Mammary epithelial cell (primary cell): ENCODE measurements at places on chromosomes 3 and 15. TPM values are rescaled to one million over a fixed set of nuclear protein-coding genes. Genes with fewer than 3 reads are reported as not detected.

The GOLGA8S gene
- not detected for total RNA-seq

The C3orf52 gene
- 16.8 TPM for total RNA-seq

The CFAP92 gene
- 0.83 TPM for total RNA-seq

The GUCA1C gene
- not detected for total RNA-seq

The LSAMP gene
- not detected in 2 replicates for total RNA-seq

The HRG gene
- total RNA-seq = 0.52 TPM in 1 of 2 replicates, not detected in the other

The CLRN1 gene
- total RNA-seq = not detected in 2 replicates

The CISH gene
- total RNA-seq = 1.8 TPM

The CCDC54 gene
- not detected for total RNA-seq

The UCN2 gene
- 6.8 TPM for total RNA-seq

The KLHL40 gene
- not detected for total RNA-seq

The SEMA6D gene
- total RNA-seq = 0.35 and 0.43 TPM in 2 replicates

The MITF gene
- total RNA-seq = 8.3 and 10.9 TPM in 2 replicates

DNA sequence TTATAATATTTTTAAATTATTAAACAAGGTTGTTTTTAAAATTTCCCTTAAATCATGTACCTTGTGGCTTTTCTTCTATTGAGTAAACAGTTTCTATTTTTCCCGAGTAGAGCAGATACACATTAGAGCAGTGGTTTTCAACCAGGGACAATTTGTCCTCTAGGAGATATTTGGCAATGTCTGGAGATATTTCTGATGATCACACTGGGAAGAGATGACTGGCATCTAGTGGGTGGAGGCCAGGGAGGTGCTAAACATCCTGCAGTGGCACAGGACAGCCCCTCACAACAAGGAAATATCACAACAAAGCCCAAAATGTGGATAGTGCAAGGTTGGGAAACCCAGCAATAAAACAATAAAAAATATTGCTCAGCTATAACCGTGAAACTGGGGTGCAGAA, 113.0 kb upstream of the PTPRG start:
- DNase-seq = no peak

DNA sequence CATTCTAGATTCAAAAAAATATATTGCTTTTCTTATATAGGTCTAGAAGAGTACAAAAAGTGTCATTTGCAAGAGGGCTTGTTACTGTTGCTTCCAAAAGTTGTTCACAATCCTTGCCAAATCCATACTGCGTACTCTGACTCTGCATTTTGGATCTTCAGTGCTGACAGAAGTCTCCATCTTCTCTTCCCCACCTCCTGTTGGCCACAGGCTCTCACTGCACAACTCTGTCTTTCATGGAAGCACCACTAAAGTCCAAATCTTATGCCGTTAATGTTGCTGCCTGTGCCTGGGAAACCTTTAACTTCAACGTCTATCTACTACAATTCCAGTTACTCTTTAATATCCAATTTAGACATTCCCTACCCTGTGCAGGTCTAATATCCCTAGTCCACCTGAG, 419.9 kb downstream of the NR2F2 start:
- DNase-seq = no peak

- DNase-seq = no peak
These were observed 475.3 kb downstream of the FHIT start for GRCh38 chr3:60775985-60776384.

GRCh38 chr3:18634461-18634860, 209.3 kb upstream of the SATB1 start:
- DNase-seq = no peak

DNA sequence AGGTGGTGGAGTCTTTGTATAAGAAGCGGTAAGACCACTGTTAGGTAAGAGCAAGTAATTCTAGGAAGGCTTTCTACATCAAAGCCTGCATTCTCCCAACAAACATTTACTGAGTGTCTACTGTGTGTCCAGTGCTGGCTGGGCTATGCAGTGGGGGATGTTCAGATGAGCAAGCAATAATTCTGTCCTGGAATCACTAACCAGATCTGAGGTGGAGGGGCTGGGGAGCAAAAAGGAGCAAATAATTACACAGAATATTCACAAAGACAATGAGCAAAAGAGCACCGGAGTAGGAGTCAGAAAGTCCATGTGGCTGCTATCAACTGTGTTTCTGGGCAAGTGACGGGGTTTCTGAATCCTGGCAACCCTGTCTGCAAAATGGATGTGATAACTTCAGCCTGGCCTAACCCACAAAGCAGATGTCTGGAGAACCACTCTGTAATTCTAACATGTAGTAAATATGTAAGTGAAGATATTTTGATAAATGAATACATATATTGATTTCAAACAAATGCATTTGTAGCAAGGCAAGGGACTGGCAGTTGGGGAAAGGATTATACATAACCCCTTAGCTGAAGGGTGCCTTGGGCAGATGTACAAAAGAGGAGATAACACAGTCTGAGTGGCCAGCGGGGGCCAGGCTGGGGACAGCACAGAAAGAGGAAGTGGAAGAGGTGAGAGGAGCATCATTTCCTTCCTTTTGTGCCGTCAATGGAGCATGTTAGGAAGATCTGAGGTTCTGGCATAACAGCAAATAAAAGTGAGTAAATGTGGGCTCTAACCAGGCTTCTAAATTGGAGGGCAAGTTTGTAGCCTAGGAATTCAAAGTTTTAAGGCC, 28.8 kb downstream of the CYP8B1 start:
- DNase-seq = no peak

- DNase-seq = peak; percentile 20
These were observed 123.7 kb downstream of the RBPMS2 start for GRCh38 chr15:64651601-64652191.

- DNase-seq = no peak
These were observed 13.9 kb downstream of the CCRL2 start for GRCh38 chr3:46420931-46421330.

- DNase-seq = no peak
These were observed 468.9 kb downstream of the MCTP2 start for GRCh38 chr15:94700211-94700610.

DNA sequence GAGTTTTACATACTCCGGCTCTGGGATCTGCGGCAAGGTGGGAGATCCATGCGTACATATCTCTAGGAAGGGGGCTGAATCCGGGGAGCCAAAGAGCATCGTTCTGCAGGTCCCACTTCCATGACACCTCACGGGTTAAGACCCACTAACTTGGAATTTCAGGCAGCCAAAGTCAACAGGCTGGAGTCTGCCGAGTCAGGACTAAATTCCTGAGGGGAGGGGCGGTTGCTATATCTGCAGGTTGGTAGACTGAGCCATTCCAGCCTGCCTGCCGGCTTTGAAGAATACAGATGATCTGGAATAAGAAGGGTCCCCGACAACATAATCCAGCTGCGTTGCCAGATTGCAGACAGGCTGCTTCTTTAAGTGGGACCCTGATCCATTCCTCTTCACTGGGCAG, 65.4 kb upstream of the PEX5L start:
- no peak for DNase-seq

- no peak for DNase-seq
These were observed 1515.7 kb downstream of the SI start for GRCh38 chr3:163562625-163563024.

DNA sequence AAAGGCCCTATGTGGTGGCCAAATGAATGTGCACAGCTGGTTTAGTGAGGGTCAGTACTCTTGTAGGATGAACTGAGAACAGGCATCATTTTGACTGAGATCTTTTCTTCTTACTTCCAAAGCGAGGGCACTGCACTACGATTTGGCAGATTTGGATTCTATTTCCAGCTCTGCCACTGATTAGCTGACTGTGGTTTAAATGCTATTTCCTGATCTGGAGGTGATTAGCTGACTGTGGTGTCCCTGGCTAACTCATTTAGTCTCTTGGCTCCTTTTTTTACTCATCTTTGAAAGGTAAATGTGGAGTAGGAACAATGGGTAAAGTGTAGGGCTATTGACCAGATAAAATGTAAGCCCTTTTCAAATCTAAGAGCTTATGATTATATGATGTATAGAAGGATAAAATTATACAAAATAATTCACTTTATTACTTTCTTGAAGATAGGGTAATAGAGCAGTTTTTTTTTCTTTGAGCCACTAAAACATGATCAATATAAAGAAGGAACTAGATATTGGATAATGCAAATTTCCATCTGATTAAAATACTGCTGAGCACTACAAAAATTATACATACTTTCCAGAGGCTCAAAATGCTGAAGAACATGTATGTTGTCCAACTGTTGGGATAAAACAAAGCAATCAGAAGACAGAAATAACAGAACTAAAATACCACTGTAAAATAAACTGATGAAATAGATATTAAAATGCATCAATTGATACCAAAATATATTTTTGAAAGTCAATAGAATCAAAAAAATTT, 39.7 kb upstream of the PLOD2 start:
- DNase-seq = no peak

DNA sequence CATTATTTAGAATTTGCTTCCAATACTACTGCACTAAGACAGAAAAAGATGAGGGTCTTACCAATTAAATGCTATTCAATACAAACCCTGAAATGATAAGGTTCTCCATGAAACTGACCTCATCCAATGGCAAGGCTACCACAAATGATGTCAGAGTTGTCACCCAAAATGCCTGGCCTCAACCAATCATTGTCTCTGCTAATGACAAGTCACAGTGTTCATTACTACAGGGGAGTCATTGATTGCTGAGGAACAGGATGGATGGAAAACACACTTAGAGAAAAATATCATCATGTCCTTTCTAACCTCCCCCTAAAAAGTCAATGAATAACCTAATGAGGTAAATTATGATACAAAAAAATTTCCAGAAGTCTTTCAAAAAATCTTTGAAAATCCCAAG, 91.0 kb downstream of the FOXP1 start:
- DNase-seq = no peak

DNA sequence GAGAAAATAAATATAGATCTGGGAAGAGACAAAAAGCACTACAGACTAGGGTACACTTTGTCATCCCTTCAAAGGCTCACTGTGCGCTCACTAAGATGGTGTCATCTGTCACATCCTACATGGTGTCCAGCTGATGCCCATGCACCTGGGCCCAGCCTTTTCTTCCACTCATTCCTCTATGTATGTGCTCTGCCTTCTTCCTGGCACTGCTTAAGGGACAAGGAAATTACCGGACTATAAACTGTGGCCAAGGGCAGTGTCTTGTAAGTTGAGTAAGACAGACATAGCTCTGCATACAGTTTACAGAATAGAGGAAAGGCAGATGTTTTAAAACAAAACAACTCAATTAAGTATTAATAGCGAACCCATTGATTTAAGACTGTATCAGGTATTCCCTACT, 52.9 kb downstream of the ARHGAP31 start:
- no peak for DNase-seq

DNA sequence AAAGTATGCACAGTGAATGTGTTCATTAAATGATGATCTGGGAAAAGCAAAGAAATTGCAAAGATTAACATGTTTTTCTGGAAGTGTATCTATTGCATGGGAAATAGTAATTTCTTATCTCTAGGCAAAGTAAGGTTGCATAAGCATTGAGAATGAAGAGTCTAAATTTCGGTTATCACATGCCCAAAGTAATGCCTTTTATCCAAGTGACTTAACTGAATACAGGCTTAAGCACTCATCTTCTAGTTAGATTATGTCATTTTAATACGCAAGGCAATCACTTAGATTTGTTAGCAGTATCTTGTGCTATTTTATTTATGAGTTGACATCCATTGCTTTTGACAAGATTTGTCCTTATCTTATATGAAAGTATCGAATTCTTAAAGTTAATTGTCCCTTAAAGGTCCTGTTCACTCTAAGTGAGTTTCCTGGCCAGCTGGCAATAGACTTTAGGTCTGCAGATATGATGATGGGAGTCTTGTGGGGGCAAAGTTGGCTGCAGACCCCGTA, 100.5 kb downstream of the NAALADL2 start:
- no peak for DNase-seq

GRCh38 chr3:156554842-156555687, at the start of gene SSR3:
Gene SSR3, minus strand, starts transcription at chr3:156555117. Its CDS starts 28 bp downstream, at chr3:156555089.
- DNase-seq = peak; percentile 99

GRCh38 chr15:44149224-44149623, 45.8 kb downstream of the FRMD5 start:
- no peak for DNase-seq

DNA sequence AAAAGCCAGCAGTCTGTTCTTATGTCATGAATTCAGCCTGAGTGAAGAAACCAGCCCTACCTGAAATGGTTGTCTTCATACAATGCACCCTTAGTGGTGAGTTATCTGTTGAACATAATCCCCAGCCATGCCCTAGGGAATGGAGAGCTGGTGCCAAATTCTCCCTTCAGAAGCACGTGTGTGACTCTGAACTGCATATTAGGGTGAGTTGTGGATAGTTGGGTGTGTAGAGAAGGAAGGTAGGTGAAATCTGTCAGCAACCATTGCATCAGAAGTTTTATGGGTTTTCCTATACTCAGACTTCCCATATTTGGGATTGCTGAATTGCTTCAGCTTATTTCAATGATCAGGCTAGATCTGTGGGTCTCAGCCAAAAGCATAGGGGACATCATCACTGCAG, 46.5 kb upstream of the TP63 start:
- peak; percentile 73 for DNase-seq

- DNase-seq = peak; percentile 42
These were observed 8.6 kb upstream of the STX19 start for GRCh38 chr3:94036909-94037507.

DNA sequence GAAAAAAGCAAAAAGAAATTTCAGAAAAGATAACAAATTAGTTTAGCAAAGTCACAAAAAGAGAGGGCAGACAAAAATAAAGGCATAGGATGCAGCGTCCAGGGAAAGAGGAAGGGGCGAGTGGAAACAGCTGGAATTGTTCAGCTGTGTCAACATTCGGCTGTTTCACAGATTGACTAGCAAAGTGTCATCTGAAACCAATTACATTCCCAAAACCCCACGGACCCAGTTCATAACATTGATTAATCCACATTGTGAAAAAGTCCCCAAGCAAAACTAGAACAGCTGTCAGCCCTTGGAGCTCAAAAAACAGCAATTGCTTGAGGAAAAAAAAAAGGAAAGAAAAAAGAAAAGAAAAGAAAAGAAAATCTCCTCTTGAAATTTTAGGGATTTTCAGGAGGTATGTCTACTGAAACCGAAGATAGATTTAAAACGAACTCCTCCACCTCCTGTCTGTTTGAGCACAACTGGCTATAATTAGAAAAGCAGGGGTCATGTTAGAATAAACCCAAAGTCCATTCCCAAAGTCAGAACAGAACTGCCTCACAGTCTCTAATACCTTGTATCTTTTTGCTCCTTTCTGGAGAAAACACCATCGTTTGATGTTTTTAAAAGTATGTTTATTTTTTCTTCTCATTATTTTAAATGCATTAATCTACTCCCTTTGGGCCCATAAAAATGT, 159.6 kb downstream of the RORA start:
- DNase-seq = no peak

GRCh38 chr3:157551961-157552360, 48.7 kb upstream of the VEPH1 start:
- no peak for DNase-seq
